Naive thymus-derived CD8-positive, alpha-beta T cell (primary cell): ENCODE measurements at places on chromosomes 6 and 20.

GRCh38 chr6:34145161-34146020 lies 496 bp downstream of the GRM4 start:
- peak; percentile 39 for DNase-seq
- H3K4me1 ChIP-seq, result peaks cover 23% of the 10 kb centered on the region
- H3K27ac ChIP-seq, result no peak overlapping the region
- H3K36me3 ChIP-seq, result no peaks in the 10 kb centered on the region
- peaks cover 50% of the 10 kb centered on the region for H3K27me3 ChIP-seq

DNA sequence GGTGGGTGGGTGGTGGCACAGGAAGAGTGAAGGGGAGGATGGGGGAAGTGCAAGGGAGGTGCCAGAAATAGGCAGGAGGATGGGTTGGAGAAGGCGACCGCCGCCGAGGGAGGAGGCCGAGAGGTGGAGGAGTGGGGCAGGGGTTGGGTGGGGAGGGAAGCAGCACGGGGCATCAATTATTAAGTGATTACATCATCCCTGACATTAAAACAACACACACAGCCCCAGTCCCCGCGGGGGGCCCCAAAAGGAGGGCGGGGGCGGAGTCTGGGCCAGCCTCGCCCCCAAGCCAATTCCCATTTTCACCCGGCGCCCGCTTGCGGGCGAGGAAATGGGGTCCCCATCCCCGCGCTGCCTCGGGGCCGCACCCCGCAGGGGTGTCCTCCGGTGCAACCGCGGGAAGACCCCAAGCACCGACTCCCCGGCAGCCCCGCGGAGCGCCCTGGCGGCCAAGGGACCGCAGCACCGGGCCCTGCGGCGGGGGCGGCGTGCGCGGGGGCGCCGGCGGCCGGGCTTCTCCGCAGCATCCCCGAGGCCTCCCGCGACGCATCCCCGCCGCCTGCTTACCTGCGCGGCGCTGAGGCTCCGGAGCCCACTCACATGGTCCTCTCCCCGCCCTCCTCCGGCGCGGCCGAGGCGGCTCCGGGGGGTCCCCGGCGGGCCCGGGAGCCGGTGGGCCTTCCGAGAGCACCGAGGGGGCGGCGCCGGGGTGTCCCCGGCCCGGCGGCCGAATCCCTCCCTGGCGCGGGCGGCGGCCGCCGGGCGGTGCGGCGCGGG lies 663 bp downstream of the FYN start:
- peak overlapping the region; percentile 96 for H3K27ac ChIP-seq
- peaks cover 2% of the 10 kb centered on the region for H3K36me3 ChIP-seq
- H3K27me3 ChIP-seq, result no peaks in the 10 kb centered on the region
- DNase-seq, result peak; percentile 64

- H3K36me3 ChIP-seq, result no peaks in the 10 kb centered on the region
- DNase-seq, result no peak
- H3K4me1 ChIP-seq, result peaks cover 12% of the 10 kb centered on the region
- no peak overlapping the region for H3K4me3 ChIP-seq
Measured at GRCh38 chr6:16232086-16232485, 6.3 kb upstream of the GMPR start.

- H3K36me3 ChIP-seq, result no peaks in the 10 kb centered on the region
- H3K27ac ChIP-seq, result no peak overlapping the region
- peaks cover 9% of the 10 kb centered on the region for H3K27me3 ChIP-seq
Measured at GRCh38 chr6:47674673-47675072, 23.7 kb upstream of the ADGRF4 start.

DNA sequence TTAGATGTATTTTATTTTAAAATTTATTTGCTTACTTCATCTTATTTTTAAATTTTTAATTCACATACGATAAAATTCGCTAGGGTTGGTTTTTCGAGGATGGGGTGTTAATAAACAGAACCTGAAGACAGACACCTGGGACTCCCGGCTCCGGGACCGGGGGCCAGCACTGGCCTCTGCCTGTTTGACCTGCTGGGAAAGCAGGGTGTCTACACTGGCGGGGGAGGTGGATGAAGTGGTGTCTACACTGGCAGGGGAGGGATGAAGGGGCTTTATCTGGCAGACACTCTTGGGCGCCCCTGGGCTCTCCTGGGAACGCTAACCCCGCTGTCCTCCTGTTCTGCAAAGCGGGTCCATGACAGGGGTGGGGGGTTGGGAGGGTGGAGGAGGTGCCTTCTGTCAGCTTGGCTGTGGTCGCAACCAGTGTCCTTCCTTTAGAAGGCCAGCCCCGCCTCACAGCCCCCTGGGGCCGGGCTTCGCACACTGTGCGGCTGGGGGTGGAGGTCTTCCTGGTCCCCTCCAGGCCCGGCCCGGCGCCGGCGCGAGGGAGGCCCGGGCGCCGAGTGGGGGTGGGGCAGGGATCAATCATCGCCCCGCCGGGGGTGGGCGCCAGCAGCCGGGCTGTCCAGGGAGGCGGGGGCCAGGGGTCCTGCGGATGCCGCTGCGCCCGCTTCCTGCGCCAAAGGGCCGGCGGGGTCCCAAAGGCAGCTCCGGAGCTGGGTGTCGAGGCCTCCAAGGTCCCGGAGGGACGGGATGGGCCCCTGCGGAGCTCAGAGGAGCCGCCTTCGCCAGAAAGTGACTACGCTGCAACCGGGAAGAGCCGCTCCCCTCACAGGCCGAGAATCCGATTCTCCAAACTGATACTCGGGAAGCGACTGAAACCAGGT lies 1.8 kb downstream of the GATA5 start:
- H3K27ac ChIP-seq, result no peak overlapping the region
- no peak overlapping the region for H3K4me3 ChIP-seq
- no peaks in the 10 kb centered on the region for H3K36me3 ChIP-seq
- H3K27me3 ChIP-seq, result peaks cover 38% of the 10 kb centered on the region
- peaks cover 8% of the 10 kb centered on the region for H3K4me1 ChIP-seq

DNA sequence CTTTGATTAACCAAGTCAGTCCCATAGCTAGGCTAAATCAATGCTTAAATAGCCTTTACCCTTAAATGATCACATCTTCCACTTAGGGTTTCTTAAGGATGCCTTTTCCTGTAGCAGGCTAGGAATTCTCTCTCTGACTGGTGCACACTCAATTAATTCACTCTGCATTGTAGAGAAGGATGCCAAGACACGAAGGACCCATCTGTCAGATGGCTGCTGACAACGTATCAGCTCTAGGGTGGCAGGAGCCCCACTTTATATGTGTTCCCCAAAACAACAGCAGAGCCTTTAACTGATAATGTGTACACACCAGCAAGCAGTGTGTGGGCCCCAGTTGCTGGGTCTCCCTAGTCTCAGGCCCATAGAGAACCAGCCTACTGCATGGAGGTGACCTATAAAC lies 13.3 kb downstream of the GNAS start:
- peaks cover 5% of the 10 kb centered on the region for H3K36me3 ChIP-seq
- peaks cover 10% of the 10 kb centered on the region for H3K4me1 ChIP-seq
- peaks cover 6% of the 10 kb centered on the region for H3K27me3 ChIP-seq
- no peak for DNase-seq
- no peak overlapping the region for H3K27ac ChIP-seq
- H3K4me3 ChIP-seq, result no peak overlapping the region

GRCh38 chr6:54404791-54405190 lies 96.5 kb downstream of the TINAG start:
- H3K27me3 ChIP-seq, result no peaks in the 10 kb centered on the region
- H3K27ac ChIP-seq, result no peak overlapping the region
- DNase-seq, result no peak
- H3K4me3 ChIP-seq, result no peak overlapping the region
- H3K36me3 ChIP-seq, result no peaks in the 10 kb centered on the region

GRCh38 chr20:62501801-62502495 lies 26.2 kb upstream of the GATA5 start:
- no peak overlapping the region for H3K4me3 ChIP-seq
- no peaks in the 10 kb centered on the region for H3K36me3 ChIP-seq
- H3K27me3 ChIP-seq, result peaks cover 1% of the 10 kb centered on the region
- H3K27ac ChIP-seq, result no peak overlapping the region

DNA sequence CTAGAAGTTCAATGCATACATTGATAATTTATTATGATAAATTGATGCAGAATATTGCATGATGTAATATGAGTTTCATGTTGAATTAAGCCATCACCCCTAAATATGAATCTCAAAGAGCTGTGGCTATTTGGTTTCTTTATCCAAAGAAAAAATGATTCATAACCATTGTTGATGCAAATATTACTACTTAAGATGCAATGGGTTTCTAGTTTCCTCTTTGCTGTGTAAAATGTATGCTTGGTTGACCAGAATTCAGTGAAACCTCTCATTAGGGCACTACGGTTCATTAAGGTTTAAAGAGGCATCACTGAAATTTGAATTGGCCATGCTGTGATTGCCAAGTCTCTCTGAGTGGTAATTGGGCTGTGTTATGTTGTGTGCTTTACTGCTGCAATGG lies 492.5 kb upstream of the FLRT3 start:
- H3K36me3 ChIP-seq, result no peaks in the 10 kb centered on the region
- no peaks in the 10 kb centered on the region for H3K4me1 ChIP-seq
- DNase-seq, result no peak
- H3K4me3 ChIP-seq, result no peak overlapping the region
- no peak overlapping the region for H3K27ac ChIP-seq
- H3K27me3 ChIP-seq, result no peaks in the 10 kb centered on the region
